ENCODE measurements at places on chromosomes 16 and 17. TPM values are rescaled to one million over a fixed set of nuclear protein-coding genes. Genes with fewer than 3 reads are reported as not detected.

The RNF222 gene
- total RNA-seq = not detected

The SLFN13 gene
- 3.9 TPM for total RNA-seq

The MYL4 gene
- total RNA-seq = not detected

The IL17C gene
- total RNA-seq = not detected

The FUS gene
- total RNA-seq = 51.4 TPM

The ADAD2 gene
- not detected for total RNA-seq

The DNAI2 gene
- not detected for total RNA-seq

The DRC3 gene
- 0.59 TPM for total RNA-seq

The ZNF385C gene
- total RNA-seq = not detected

The PERCC1 gene
- total RNA-seq = not detected

The ADGRG1 gene
- total RNA-seq = 1.8 TPM

The DNAH3 gene
- not detected for total RNA-seq

The PRSS22 gene
- total RNA-seq = not detected

The NHLRC4 gene
- 0.59 TPM for total RNA-seq

The PHKB gene
- total RNA-seq = 20.7 TPM

The ZNF287 gene
- total RNA-seq = 6.2 TPM

The KRT33A gene
- not detected for total RNA-seq

Measured in bronchus fibroblast of lung (primary cell).